Activated naive CD4-positive, alpha-beta T cell treated with anti-CD3 and anti-CD28 coated beads, Interleukin-2, amount 50 U/mL, for 72 hours (primary cell): ENCODE measurements at places on chromosomes 6 and 20. TPM values are rescaled to one million over a fixed set of nuclear protein-coding genes. Genes with fewer than 3 reads are reported as not detected.

Gene UNC93A
- not detected for total RNA-seq

Gene RAET1E
- not detected for total RNA-seq

Gene GNAS-AS1
- 3.0 TPM for total RNA-seq

Gene OR2J3
- total RNA-seq = not detected

Gene LPA
- not detected for total RNA-seq

Gene EYS
- not detected for total RNA-seq

Gene TGM3
- total RNA-seq = 0.16 TPM

Gene KCNK5
- total RNA-seq = 8.8 TPM

Gene TBC1D32
- total RNA-seq = 8.4 TPM

Gene BHLHE23
- not detected for total RNA-seq

Gene FAM83B
- not detected for total RNA-seq

Gene RBPJL
- not detected for total RNA-seq

Gene CENPW
- 56.5 TPM for total RNA-seq

Gene CFAP206
- total RNA-seq = not detected

Gene TMEM200A
- total RNA-seq = 0.35 TPM

Gene SASH1
- total RNA-seq = 0.49 TPM

Gene CEP162
- 8.0 TPM for total RNA-seq

Gene MOG
- not detected for total RNA-seq

Gene ASIP
- not detected for total RNA-seq

Gene BPI
- not detected for total RNA-seq

Gene POM121L2
- not detected for total RNA-seq

Gene CST3
- total RNA-seq = 1.2 TPM

Gene PNPLA1
- total RNA-seq = not detected

Gene MEI4
- not detected for total RNA-seq
